Transverse colon (tissue), 4 donors: ENCODE measurements at places on chromosomes 7 and 10. TPM values are rescaled to one million over a fixed set of nuclear protein-coding genes. Genes with fewer than 3 reads are reported as not detected.

DNA sequence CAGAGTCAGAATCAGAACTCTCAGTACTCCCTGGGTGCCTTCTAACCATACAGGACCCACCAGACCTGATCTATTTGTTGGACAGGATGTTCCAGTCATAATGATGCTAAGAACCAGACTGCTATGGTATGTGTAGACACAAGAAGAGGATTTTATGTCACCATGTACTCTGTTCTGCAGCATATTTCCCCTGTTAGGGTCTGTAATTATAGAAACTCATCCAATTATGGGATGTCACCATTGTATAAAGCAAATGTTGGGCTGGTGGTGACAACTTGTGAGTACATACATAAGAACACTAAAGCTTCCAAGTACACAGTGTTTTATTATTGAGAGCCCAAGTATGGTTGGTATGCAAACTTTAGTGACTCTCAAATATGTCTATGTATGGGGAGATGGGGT, 67.1 kb upstream of the AGBL3 start:
- no peak overlapping the region for H3K4me3 ChIP-seq
- peaks cover 4% of the 10 kb centered on the region for H3K4me1 ChIP-seq
- H3K27me3 ChIP-seq = no peaks in the 10 kb centered on the region

- H3K4me3 ChIP-seq = no peak overlapping the region
- DNase-seq = no peak
- H3K27me3 ChIP-seq = peaks cover 12% of the 10 kb centered on the region
- no peak overlapping the region for H3K27ac ChIP-seq
- no peaks in the 10 kb centered on the region for H3K4me1 ChIP-seq
Measured at GRCh38 chr7:155222573-155222972, 75.1 kb upstream of the INSIG1 start.

GRCh38 chr7:156461881-156462665, 178.5 kb upstream of the RNF32 start:
- H3K36me3 ChIP-seq = no peaks in the 10 kb centered on the region
- peak; percentile 14 for DNase-seq
- no peak overlapping the region for H3K4me3 ChIP-seq
- H3K4me1 ChIP-seq = no peaks in the 10 kb centered on the region

DNA sequence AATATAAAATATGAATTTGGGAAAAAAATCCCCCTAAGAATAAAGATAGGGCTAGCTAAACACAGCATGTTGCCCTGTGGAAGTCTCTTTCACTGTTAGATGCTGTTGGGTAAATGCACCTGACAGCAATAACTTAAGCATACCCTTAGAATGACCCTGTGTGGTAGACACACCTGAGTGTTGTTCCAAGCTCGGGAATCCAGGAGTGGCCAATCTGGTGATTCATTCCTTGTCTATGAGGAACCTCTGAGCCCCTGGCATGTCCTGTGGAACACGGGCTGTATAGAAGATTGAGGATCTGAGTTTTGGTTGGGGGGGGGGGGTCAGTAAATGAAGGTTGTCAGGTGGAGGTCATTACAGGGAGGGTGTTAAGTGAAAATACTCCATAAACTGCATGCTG, 730.0 kb upstream of the IGFBP3 start:
- no peaks in the 10 kb centered on the region for H3K36me3 ChIP-seq
- no peaks in the 10 kb centered on the region for H3K4me1 ChIP-seq
- H3K27me3 ChIP-seq = no peaks in the 10 kb centered on the region
- no peak overlapping the region for H3K27ac ChIP-seq
- H3K4me3 ChIP-seq = no peak overlapping the region
- DNase-seq = peak; percentile 24

GRCh38 chr10:97648562-97649404, 8.3 kb downstream of the PI4K2A start:
- H3K36me3 ChIP-seq = peaks cover 35% of the 10 kb centered on the region
- no peaks in the 10 kb centered on the region for H3K27me3 ChIP-seq
- DNase-seq = no peak
- H3K4me1 ChIP-seq = peaks cover 6% of the 10 kb centered on the region
- H3K4me3 ChIP-seq = no peak overlapping the region

DNA sequence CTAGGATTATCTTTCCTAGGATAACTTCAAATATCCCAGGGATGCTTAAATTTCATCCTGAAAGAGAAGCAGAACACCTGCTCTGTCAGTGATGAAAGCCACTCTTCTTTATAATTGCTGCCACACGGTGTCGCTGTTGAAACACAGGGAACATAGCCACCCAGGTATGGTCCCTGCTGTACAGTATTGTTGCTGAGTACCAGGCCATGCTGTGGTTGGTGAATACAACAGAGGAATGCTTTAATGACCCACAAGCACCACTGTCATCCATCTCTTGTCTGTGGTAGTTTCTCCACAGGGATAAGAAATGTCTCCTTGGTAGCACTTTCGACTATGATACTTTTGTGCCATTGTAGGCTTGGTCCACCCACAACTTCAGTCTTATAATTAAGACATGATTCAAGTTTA, 70.6 kb upstream of the STARD3NL start:
- H3K27ac ChIP-seq = no peak overlapping the region
- no peak overlapping the region for H3K4me3 ChIP-seq
- no peaks in the 10 kb centered on the region for H3K4me1 ChIP-seq
- no peaks in the 10 kb centered on the region for H3K36me3 ChIP-seq
- H3K27me3 ChIP-seq = no peaks in the 10 kb centered on the region

DNA sequence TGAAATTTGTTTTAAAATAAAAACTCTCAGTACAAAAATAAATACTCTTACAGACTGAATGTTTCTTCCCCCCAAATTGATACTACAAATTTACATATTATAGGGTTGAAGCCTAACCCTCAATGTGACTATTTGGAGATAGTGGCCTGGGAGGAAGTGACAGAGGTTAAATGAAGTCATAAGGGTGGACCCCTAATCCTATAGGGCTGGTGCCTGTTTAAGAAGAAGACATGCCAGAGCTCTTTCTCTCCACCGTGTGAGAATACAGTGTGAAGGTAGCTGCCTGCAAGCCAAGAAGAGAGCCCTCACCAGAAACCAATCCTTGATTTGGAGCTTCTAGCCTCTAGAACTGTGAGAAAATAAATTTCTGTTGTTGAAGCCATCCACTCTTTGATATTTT, 67.6 kb downstream of the MCU start:
- H3K36me3 ChIP-seq = no peaks in the 10 kb centered on the region
- no peak overlapping the region for H3K4me3 ChIP-seq
- no peaks in the 10 kb centered on the region for H3K27me3 ChIP-seq

- H3K4me1 ChIP-seq = no peaks in the 10 kb centered on the region
- no peak for DNase-seq
- H3K27me3 ChIP-seq = no peaks in the 10 kb centered on the region
- peak overlapping the region; percentile 6 for H3K27ac ChIP-seq
- H3K4me3 ChIP-seq = no peak overlapping the region
Measured at GRCh38 chr7:44678471-44679179, 70.0 kb upstream of the ZMIZ2 start.

GRCh38 chr10:84683980-84684740, 355.8 kb downstream of the CCSER2 start:
- no peaks in the 10 kb centered on the region for H3K4me1 ChIP-seq
- H3K4me3 ChIP-seq = no peak overlapping the region
- H3K27me3 ChIP-seq = no peaks in the 10 kb centered on the region
- H3K36me3 ChIP-seq = no peaks in the 10 kb centered on the region

GRCh38 chr7:76216381-76217082, 14.8 kb downstream of the SRRM3 start:
- H3K36me3 ChIP-seq = no peaks in the 10 kb centered on the region
- H3K4me3 ChIP-seq = no peak overlapping the region
- peaks cover 52% of the 10 kb centered on the region for H3K27me3 ChIP-seq
- no peak for DNase-seq

GRCh38 chr7:128879939-128880746, 17.5 kb downstream of the ATP6V1F start:
- H3K27me3 ChIP-seq = no peaks in the 10 kb centered on the region
- no peaks in the 10 kb centered on the region for H3K36me3 ChIP-seq
- H3K27ac ChIP-seq = no peak overlapping the region

Gene UCN3
- total RNA-seq = not detected

Gene INA
- total RNA-seq = 0.96 TPM

Gene MACC1
- 5.2 TPM for total RNA-seq

Gene MAD1L1
- total RNA-seq = 23.8 TPM

Gene CCAR1
- total RNA-seq = 60.7 TPM

Gene DEPP1
- 109 TPM for total RNA-seq
